Femur (tissue), 1 donor: ENCODE measurements at places on chromosomes 6 and 20.

DNA sequence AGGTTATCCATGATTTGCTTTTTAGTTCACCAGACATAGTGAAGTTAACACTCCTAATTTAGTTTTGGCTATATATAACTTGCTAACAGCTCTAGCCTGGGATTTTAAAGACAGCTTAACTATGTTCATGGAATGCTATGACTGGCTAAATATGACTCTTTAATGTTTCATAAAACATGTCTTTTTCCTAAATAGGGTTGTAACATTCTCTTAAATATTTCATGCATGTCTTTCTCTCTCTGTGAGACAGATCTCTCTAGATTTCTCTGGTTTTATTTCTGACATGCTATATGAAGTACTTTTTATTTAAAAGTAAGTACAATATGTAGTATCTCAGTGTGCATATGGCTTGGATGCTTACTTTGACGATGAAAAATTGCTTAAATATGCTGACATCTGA lies 35.7 kb downstream of the MACROD2 start:
- no peak for DNase-seq

DNA sequence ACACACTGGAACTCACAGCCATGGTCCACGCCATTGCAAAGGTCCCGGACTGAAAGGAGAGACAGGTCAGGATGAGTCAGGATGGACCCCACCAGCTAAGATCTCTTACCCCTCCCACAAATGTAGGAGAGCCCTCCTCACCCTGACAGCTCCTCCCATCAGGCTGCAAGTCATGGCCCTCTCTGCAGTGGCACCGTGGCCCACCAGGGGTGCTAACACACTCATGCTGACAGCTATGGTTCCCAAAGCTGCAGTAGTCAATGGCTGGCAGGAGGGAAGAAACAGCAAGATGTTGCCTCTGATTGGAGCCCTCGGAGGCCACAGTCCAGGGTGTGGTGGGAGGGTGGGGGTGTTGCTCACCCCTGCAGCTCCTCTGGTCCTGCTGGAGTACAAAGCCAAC lies 5.7 kb upstream of the RBPJL start:
- DNase-seq: no peak

- no peak for DNase-seq
Measured at GRCh38 chr6:56574292-56574691, 68.4 kb downstream of the DST start.

GRCh38 chr6:130035211-130035610 lies 16.8 kb downstream of the L3MBTL3 start:
- no peak for DNase-seq

DNA sequence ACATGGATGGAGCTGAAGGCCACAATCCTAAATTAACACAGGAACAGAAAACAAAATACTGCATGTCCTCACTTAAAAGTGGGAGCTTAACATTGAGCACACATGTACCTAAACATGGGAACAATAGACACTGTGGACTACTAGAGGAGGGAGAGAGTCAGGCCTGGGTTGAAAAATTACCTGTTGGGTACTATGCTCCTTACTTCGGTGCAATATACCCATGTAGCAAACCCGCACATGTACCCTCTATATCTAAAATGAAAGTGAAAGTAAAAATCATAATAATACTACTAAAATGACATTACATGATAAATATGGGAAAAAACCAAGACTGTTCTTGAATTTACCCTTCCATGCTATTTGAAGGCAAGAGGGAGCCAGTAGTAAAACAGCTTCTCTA lies 1273.8 kb upstream of the ADGRB3 start:
- DNase-seq: no peak

- no peak for DNase-seq
Measured at GRCh38 chr6:169064194-169064593, 189.5 kb downstream of the THBS2 start.
